Activated naive CD4-positive, alpha-beta T cell (primary cell): ENCODE measurements at places on chromosomes 12 and 14.

DNA sequence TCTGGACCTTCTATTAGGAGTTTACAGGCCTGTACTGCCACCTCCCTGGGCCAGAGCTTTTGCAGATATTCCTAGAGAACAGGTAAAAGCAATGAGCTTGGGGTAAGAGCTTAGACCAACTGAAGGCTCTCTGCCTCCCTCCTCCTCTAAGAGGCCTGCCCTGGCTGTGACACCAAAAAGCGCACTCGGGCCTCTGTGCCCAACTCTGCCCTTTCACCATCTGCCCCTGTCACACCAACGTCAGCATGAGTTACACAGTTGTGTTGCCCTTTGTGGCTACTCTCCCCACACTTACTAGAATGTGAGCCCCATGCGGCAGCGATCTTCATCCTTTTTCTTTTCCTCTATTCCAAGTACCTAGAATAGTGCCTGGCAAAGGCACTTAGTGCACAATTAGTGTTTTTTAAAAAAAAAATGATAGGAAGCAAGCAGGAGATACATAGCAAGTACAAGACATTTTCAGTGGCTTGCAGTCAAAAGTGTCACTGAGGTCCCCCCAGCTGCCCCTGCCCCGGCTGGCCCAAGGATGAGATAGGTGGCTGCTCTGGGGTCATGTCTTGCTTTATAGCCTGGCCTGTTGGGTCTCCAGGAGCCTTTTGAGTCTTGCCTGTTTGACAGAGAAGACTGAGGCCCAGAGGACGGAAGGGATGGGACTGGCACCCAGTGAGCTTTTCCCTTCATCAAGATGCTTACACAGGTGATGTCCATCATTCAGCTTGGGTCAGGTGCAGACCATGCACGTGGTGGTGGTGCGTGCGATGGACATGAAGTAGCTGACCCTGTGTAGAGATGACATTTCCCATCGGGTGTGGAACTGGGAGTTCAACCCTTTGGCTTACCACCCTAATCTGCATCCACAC lies 12.5 kb downstream of the CKB start:
- no peak for DNase-seq

DNA sequence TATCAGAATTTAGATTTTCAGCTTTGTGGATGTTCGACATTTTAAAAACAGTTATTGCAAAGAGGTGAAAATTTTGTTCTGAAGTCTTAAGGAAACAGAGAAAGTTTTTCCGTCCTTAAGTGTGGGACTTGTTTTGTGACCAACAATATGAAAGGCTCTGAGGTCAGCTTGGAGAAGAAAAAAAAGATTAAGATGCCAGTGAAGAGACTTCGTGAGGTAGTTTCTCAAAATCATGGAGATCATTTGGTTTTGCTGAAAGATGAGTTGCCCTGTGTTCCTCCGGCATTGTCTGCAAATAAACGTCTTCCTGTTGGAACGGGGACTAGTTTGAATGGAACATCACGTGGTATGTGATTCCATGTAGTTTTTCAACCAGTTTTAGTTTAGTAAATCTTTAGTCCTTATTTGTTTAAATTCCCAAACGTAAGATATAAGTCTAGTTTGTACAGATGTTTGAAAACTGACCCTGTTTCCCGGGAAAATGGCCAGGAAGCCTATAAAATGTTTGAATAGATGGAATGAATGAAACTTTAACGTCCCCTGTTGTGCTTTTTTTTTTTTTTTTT lies 682 bp downstream of the KIAA0586 start:
- DNase-seq, result no peak

DNA sequence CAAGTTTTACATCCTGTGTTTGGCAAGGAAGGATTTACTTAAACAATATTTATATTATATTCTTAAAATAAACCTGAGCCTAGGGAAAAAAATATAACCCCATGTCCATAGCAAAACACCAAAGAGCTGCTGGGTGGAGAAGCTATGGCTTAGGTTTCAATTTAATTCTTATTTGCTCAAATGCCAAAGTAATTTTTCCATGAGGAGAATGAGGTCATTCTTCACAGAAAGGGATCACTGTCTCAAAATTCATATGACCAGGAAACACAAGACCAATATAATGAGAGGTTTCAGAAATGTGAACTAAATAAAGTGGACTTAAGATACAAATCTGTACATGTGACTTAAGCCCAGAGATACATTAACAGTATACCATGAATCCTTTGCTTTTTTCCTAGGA lies 195.0 kb downstream of the PHLDA1 start:
- no peak for DNase-seq

GRCh38 chr14:67680121-67680602 lies 5.7 kb upstream of the VTI1B start:
- DNase-seq, result no peak

GRCh38 chr12:119178544-119179334 lies at the start of gene HSPB8:
Gene HSPB8 (plus strand): TSS chr12:119178931. CDS start chr12:119179313, 382 bp downstream.
- no peak for DNase-seq

DNA sequence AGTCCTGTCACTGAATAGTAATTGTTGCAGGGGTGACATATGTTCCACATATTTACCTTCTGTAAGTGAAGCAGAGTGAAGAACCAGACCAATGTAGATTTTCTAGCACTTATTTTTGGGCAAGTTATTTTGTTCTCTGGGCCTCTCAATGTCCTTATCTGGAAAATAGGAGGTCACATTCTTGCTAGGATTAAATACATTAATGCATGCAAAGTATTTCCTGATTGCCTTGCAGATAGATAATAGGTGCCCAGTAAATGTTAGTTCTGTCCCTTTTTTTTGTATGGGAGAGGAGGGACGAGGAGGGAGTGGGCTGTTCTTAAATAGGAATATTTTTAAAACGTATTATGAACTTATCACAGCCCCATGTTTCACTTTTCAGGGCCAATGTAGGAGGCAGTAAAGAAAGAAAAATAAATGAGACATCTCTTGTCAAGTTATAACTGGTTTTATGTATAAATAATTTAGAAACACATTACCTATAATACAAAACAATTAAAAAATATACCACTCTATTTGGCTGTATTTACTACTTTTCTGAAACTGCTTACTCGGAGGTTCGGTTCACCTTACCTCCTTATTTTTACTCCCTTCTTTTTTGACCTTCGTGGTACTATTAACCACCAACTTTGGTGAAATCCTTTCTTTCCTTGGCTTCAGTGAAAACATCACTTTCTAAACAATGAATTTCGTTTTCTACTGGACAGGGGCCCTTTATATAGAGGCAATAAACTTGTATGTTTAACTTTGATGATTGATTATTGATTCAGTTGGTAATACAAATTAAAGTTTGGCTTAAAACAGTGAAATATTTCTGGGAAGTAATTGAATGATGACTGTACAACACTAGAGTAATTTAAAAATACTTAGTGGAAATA lies 41.9 kb downstream of the DIP2B start:
- no peak for DNase-seq

GRCh38 chr14:24279301-24280186 lies 8.1 kb upstream of the RABGGTA start:
- DNase-seq, result no peak

- DNase-seq, result no peak
These were observed 584 bp upstream of the DDHD1 start for GRCh38 chr14:53153702-53154112.

GRCh38 chr12:75913502-75914351 lies 117.8 kb downstream of the PHLDA1 start:
- DNase-seq, result no peak

GRCh38 chr14:44609201-44609600 lies 102.1 kb upstream of the FSCB start:
- no peak for DNase-seq

DNA sequence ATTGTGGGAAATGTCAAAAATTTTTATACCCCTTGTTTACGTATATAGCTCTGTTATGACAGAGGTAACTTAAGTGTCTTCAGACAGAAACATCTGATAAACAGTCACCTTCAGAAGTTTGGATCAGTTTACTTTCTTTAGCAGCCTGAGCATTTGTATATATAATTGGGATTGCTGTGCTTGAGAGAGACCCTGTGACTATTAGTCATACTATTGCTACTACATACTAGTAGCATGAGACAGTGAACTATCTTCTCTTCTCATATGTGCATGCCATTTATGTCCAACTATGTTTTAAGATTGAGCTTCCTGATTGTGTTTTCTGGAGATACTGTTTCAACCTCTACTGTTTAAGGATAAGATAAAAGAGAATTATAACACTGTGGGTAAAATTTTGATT lies 101.5 kb downstream of the PDE6H start:
- DNase-seq, result no peak

GRCh38 chr12:11702959-11703358 lies 53.5 kb downstream of the ETV6 start:
- DNase-seq, result no peak

DNA sequence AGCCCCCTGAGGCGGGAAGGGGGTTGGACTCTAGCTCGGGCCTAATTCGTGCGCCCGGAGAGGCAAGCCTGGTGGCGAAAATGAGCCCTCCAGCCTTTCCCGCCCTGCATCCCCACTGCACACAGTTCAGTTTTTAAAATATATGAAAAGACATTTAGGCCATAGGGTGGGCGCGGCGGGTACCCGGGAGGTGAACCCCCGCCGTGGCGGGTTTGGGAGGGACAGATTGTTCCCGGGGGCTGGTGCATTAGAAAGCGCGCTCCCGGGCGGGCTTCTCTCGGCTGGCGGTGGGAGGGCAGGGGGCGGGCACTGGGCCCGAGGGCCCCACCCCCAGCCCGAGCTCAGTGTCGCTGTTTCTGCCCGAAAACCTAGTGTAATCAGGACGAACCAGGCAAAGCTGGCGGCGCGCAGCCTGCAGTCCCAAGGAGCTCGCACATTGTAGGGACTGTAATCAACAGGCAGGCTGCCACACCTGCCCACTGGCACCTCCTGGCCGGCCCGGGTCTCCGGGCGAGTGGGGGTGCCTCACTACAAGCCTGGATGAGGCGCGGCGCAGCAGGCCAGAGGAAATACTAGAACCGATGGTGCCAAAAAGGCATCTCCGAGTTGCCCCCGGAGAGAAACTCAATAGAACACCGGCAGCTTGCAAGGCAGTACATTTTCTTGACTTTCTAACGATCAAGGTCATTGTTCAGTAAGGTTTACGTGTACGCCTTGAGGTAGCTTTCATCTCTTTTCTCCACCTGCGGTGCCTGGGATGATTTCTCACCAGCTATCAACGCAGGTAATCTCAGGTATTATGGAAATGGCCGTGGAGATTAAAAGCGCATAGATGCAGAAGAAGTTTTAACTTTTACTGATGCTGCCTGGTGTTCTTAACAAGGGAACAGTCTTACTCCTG lies 764 bp upstream of the SPTB start:
- DNase-seq, result peak; percentile 58

DNA sequence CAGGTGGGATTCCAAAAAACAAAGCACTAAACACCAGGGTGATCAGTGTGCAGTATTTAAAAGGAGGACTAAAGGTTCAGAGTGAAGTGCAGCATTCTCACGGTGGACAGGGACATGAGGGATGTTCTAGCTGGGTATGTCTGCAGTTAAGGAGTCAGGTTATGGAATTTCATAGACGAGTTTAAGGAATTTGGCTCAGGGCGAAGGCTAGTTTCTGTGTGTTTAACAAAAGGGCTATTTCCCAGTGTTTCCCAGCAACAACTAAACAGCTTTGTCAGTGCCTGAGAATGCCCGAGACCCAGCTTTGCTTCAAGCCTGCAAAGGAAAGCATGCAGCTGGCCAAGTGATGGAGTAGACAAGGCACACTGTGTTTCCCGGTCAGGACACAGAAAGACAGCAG lies 7.0 kb downstream of the KRT1 start:
- DNase-seq, result no peak

- no peak for DNase-seq
These were observed 101.6 kb upstream of the ESRRB start for GRCh38 chr14:76274324-76274723.

- no peak for DNase-seq
These were observed 473.1 kb downstream of the VRK1 start for GRCh38 chr14:97270308-97270707.

- no peak for DNase-seq
These were observed 21.4 kb upstream of the MLXIP start for GRCh38 chr12:122057007-122057735.

GRCh38 chr12:104722601-104723534 lies 235.2 kb downstream of the SLC41A2 start:
- DNase-seq, result no peak

GRCh38 chr12:108455706-108456105 lies 59.4 kb upstream of the FICD start:
- DNase-seq, result no peak

GRCh38 chr12:130117701-130118100 lies 44.6 kb upstream of the FZD10 start:
- DNase-seq, result no peak

- no peak for DNase-seq
These were observed 224.4 kb upstream of the DAAM1 start for GRCh38 chr14:58963873-58964597.

- no peak for DNase-seq
These were observed 381.1 kb downstream of the SEC23A start for GRCh38 chr14:38721822-38722431.

GRCh38 chr12:46402451-46402850 lies 29.9 kb upstream of the SLC38A2 start:
- DNase-seq, result no peak

DNA sequence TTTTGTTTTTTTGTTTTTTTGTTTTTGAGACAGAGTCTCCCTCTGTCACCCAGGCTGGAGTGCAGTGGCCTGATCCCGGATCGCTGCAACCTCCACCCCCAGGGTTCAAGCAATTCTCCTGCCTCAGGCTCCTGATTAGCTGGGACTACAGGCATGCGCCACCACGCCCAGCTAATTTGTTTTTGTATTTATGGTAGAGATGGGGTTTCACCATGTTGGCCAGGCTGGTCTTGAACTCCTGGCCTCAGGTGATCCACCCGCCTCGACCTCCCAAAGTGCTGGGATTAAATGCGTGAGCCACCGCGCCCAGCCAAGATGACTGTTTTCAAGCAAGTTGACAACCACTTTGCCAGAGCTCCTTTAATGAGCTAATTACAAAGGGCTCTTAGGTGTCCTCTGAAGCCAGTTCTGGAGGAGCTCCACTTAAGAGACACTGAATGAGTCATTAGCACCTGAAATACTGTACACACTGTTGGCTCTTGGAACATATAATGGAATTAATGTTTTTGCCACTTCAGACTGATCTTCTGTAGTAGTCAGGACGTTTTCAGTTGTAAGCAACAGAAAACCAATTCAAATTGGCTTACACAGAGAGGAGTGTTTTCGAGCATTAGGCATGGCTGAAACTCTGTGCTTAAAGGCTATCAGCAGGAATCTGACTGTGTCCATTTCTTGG lies 55.4 kb upstream of the MED13L start:
- DNase-seq, result no peak

DNA sequence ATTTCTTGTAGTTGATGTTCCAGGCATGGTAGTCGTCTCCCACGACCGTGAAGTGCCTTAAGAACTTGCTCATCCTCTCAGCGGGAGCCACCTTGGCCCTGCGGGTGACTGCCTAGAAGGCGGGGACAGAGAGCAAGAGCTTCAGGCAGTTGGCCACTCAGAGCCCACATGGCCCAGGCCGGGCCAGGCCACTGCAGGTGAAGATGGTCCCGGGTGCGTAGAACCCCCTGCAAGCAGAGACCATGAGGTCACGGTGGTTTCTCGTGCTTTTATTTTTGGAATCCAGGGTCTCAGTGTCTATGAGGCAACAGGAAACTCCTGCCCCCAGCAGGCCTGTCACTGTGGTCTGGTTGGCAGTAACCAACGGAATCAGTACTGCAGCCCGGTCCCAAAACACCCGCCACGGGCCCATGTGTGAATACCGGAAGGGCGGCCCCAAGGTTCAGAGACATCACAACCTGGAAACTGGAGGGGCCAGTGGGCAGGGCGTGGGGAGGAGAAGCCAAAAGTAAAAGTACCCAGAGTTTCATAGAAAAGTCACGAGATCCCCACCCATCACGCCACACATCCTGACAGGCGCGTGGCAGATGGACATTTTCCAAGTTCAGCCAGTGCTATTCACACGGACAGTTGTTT lies 27.5 kb downstream of the HVCN1 start:
- DNase-seq, result no peak
